ENCODE measurements at places on chromosomes 2 and 18.

GRCh38 chr2:56474412-56475158, 290.8 kb downstream of the CCDC85A start:
- DNase-seq = no peak

DNA sequence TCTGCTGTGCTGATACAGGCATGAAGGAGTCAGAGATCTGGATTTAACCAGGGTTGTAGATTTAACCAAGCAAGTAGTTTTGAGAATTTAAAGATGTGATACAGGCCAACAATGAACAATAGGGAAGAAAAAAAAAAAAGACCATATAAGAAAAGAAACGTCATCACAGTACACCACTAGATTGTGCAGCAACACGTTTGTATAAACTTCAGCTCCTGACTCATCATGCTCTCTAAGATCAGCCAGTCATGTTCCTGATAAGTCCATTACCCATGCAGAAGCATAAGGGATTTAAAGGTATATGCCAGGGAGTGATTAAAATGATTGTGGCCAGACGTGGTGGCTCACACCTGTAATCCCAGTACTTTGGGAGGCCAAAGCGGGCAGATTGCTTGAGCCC, 22.3 kb upstream of the ERICH2 start:
- DNase-seq = no peak

DNA sequence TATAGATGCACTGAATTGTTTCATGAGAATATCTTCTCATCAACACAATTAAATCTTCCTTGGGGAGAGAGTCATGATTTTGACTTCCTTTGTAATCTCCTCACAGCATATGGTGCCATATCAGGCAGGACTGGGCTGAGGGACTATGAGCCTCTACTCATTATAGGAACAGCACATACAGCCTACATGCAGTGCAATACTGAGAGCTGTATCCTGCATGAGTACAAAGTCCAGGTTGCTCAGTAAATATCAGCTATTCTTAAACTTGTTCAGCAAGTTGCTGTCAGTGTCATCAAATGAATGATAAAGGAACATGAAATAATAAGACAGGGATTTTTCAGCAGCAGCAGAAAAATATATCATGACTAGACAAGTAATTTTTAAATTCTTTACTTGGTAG, 10.8 kb downstream of the DLGAP1 start:
- DNase-seq = no peak

DNA sequence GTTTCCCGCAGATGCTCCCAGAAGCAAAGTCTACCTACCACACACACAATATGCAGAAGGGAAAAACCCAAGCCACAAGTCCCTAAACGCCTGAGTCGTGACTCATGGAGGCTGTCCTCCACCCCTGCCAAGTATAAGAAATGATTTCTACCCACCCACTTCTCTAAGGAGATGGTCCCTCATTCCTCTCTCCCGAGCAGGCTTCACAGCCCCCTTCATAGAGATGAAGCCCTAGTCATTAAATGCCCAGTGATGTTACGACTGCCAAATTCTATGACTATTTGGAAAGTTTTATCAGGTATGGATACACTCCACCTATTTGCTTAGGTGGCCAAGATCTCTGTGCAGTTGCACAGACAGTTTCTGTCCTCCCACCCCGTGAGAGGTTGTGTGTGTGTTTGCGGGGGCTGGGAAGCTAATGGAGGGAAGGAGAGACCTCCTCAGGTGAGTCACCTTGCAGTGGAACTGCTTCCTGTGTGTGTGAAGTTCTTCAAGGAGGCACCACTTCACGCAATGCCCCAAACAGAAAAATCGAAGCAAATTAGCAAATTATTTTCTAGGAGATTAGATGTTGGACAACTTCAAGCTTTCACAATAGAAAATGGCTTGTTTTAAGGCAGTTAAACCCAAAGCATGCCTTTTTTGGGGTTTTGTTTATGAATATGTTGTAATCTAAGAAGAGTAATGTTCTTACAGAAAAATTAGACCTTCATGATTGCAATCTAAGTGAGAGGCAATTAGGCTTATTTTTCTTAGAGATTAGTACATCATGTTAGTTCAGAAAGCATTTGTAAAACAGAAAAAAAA, 175.2 kb downstream of the TGIF1 start:
- no peak for DNase-seq

- DNase-seq = no peak
Observed at GRCh38 chr2:31522786-31523185, 58.0 kb downstream of the SRD5A2 start.

DNA sequence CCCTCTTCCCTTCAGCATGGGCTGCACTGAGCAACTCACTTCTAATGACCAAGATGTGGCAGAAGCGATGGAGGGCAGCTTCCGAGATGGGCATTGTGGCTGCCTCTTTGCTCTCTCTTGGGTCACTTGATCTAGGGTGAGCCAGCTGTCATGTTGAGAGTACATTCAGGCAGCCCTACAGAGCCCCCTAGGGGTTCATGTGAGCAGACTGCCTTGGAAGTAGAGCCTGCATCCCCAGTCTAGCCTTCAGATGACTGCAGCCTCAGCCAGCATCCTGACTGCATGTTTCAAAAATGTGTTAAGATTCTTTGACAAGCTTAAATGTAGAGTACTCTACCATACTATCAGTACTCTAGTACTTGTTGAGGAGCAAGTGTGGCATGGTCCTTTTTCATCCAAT, 143.9 kb downstream of the NCK2 start:
- no peak for DNase-seq

GRCh38 chr2:36918307-36918706, 48.0 kb downstream of the STRN start:
- no peak for DNase-seq

DNA sequence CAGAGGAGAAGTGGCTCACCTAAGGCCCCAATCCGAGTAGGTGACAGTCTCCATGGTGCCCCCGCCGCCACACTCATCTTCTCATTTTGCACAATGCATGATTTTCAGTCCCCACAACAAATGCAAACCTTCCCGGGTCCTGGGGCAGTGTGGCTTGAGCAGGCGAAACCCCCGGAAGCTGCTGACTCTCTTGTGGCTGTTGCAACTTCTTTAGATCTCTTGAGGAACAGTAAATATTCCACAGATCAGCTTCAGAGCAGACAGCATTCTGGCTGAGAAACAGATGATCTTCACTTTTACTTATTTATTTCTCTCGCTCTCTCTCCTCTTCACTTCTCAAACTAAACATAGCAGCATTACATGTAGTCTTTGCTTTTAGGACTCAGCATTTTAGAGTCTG, 51.9 kb downstream of the ASAP2 start:
- DNase-seq = no peak

DNA sequence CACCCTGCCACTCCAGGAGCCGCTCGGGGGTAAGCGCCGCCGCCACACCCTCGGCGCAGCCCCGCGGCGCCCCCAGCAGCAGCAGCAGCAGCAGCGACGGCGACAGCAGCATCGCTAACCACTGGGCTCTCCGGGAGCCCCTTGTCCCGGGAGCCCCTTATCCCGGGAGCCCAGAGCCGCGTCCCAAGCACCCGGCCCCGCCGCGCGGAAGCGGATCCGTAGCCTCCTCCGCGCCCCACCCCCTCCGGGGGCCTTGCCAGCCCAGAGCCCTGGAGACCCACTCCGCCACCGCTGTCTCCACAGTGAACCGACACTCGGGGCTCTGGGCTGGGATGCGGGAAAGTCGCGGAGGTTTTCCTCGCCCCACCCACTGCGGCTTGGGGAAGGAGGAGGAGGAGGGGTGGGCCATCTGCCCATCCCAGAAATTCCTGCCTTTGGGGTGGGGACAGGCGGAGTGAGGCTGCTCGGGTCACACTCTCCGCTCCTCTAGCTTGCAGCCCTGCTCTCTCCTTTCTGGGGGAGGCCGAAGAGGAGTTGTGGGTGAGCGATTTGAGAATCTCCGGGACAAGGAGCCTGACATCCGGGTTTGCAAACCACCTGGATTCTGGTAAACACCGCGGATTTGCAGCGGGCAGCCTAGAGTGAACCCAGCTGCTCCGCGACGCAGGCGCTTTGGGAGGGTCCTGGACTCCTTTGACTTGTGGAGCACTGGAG, at the start of gene PLA2R1:
PLA2R1 (minus strand) TSS at position 324 of the 714 bp plus-strand sequence; CDS start at position 112, 212 bp downstream.
- no peak for DNase-seq

GRCh38 chr2:123693836-123694235, 331.3 kb upstream of the CNTNAP5 start:
- no peak for DNase-seq

- DNase-seq = no peak
Observed at GRCh38 chr18:10111191-10111590, 197.4 kb downstream of the VAPA start.

DNA sequence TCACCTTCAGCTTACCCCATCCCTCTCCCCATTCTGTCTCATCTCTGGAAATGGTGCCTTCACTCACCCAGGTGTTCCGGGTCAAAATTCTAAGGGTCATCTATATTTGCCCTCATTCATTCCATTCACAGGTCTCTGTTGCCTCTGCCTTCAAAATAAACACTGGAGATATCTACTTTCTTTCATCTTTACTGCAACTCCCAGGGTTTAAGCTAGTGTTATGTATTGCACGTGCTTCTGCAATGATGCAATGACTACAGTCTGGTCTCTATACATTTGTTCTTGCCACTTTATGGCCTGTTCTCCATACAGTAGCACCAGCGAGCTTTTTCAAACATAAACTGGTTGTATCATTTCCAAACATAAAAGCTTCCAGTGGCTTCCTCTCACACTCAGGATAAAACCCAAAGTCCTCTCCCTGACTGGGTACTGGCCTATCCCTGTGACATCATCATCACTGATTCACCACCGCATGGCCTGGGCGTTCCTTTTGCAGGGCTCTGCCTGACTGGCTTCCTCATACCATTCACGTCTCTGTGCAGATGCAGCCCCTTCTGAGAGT, 14.3 kb downstream of the DSG2 start:
- no peak for DNase-seq

All from GM10248 (cell line).